Peyer's patch (tissue), 4 donors: ENCODE measurements at places on chromosomes 6 and 20. TPM values are rescaled to one million over a fixed set of nuclear protein-coding genes. Genes with fewer than 3 reads are reported as not detected.

Gene NOL4L
- 122 TPM for total RNA-seq

Gene TINAG
- 79.2 TPM for total RNA-seq

Gene BHLHE23
- not detected for total RNA-seq

Gene IRAK1BP1
- total RNA-seq = 3.6 TPM

DNA sequence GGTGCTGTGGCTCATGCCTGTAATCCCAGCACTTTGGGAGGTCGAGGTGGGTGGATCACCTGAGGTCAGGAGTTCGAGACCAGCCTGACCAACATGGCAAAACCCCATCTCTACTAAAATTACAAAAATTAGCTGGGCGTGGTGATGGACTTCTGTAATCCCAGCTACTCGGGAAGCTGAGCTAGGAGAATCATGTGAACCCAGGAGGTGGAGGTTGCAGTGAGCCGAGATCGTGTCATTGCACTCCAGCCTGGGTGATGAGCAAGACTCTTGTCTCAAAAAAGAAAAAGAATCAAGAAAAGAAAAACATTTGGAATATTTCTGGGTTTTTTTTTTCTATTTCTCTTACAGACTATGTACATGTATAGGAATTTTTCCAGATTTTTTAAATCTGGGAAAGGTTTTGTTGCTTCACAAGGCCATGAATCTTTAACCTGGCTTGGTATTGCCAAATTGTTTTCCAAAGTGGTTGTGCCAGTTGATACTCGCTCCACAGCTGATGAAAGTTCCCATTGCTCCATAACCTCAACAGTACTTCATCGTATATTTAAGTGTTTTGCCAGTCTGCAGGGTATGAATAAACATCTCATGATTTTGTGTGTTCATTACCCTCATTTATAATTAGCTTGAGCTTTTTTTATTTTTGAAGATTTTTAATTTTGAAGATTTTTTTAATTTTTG is 33.5 kb downstream of the RNF217 start:
- no peaks in the 10 kb centered on the region for H3K4me1 ChIP-seq
- no peak overlapping the region for H3K4me3 ChIP-seq
- no peaks in the 10 kb centered on the region for H3K27me3 ChIP-seq
- DNase-seq = no peak
- H3K27ac ChIP-seq = no peak overlapping the region

GRCh38 chr20:59219211-59219610 is 55.6 kb downstream of the ZNF831 start:
- H3K36me3 ChIP-seq = no peaks in the 10 kb centered on the region
- no peak overlapping the region for H3K27ac ChIP-seq
- no peak overlapping the region for H3K4me3 ChIP-seq

GRCh38 chr6:23245572-23245971 is 676.2 kb downstream of the HDGFL1 start:
- no peak overlapping the region for H3K27ac ChIP-seq
- H3K4me3 ChIP-seq = no peak overlapping the region
- no peaks in the 10 kb centered on the region for H3K27me3 ChIP-seq
- no peak for DNase-seq
- H3K36me3 ChIP-seq = no peaks in the 10 kb centered on the region
- H3K4me1 ChIP-seq = no peaks in the 10 kb centered on the region

DNA sequence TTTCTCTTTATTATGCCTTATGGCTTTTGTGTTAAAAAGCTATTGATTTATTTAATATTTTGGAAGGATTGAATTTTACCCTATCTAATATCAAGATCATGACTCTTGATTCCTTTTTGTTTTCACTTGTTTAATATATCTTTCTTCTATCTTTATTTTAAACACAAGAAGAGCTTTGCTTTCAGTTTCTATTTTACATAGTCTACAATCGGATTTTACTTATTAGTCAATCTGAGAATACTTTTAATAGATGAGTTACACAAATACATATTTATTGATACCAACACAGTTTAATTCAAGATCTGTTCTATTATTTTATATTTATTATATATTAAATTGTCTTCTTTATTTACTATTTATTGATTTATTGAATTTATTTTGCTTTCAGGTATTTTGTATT is 218.8 kb downstream of the ESR1 start:
- no peak overlapping the region for H3K27ac ChIP-seq
- no peak for DNase-seq
- H3K4me3 ChIP-seq = no peak overlapping the region
- no peaks in the 10 kb centered on the region for H3K4me1 ChIP-seq
- no peaks in the 10 kb centered on the region for H3K36me3 ChIP-seq
- no peaks in the 10 kb centered on the region for H3K27me3 ChIP-seq

GRCh38 chr6:87346700-87347099 is 2.1 kb downstream of the C6orf163 start:
- H3K36me3 ChIP-seq = no peaks in the 10 kb centered on the region
- no peaks in the 10 kb centered on the region for H3K4me1 ChIP-seq
- no peaks in the 10 kb centered on the region for H3K27me3 ChIP-seq
